ENCODE measurements at places on chromosomes 4 and X.
A peak's percentile ranks its signal among the peaks of the same experiment; 100 is the strongest.

DNA sequence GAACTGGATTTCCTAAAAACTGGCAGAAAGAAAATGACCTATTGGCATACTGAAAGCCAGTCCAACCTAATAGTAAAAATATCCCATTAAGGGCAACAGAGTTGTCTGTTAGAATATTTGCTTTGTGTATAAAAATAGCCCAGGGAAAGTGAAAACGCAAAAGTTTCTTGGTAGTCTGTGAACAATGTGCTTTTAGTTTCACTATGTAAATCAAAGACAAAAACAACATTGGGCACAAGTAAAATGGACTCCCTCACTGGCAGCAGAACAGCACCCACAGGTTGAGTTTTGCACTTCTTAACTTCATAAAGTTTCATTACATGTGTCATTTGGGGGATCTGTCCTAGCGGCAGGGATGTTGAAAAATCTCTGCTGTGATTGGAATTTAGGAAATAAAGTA lies 4.3 kb upstream of the FGG start:
- DNase-seq, result no peak

DNA sequence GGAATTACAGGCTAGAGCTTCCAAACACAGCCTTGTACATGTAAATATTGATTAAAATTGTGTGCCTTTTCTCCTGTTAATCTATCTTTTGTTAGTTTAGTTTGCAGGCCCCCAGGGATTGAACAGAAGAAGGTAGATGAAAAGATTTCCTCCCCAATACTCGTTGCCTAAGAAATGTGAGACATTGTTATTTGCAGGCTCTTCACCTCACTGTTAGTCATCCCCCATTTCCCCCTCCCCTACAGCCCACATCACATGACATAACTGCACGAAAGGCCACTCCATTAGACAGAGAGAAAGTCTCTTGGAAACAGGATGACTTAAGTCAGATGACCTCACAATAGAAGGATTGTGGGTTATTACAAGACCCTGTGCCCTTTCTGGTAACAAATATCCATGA lies 13.3 kb upstream of the MID1 start:
- peak; percentile 22 for DNase-seq

DNA sequence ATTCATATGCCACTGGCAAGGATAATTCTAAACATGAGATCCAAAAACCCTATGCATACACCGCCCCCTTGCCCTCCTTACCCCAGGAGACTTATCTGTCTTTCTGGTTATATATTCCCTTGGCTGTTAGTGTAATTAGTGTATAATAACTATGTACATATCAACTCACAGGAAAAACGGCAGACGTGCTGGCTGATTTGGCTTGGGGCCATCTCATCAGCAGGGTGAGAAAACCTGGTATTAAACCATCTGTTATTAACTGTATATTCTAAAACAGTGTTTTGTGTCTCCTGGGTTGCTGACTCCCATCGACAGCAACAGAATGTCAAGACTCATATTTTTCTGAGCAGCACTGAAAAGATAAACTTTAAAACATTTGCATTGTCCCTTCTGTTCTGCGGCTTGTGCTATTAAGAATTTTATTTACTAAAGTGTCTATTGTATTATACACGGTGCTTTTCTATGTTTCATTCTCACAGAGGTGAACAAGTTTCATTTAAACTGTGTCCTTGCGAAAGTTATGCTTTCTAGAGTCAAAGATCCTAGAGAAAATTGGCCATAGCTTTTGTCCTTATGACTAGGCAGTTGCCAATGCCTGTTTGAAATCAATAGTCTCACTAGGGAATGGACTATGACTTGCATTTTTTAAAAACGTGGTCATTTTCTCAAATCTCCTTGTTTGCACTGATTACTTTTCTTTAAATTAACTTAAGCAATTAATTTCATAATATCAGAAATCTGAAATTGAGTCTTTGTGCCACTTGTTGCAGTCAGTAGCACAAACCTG lies 211.5 kb upstream of the MID1 start:
- DNase-seq, result no peak

DNA sequence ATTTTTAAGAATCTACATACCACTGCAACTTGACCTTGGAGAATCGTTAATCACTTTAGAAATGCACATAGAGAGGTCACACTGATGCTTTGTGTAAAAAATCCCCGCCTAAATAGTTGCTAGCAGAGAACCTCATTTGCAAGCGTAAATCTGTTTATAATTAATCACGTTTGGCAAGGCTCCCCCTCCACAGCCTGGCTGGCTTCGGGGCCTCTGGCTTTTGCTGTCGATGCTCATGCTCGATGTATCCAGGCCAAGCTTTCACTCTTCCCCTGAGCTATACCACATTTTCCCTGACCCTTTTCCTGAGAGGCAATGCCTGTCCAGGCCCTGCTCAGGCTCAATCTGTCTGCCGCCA lies 23.4 kb downstream of the CYTL1 start:
- DNase-seq, result no peak

DNA sequence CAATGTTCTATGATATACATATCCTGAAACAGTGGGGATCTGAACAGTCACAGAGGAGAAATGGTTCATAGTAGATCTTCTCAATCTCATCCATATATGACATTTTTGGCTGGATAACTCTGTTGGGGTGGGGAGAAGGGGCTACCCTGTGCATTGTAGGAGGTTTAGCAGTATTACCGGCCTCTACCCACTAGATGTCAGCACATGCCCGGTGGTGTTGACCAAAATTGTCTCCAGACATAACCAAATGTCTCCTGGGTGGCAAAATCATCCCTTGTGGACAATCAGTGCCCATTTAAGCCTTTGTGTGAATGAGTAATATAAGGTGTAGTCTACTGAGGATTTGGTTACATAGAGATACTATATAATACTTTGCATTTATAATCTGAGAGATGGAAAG lies 89.9 kb downstream of the PLS3 start:
- DNase-seq, result peak; percentile 44

GRCh38 chrX:140975472-140975871 lies 26.9 kb upstream of the SPANXB1 start:
- DNase-seq, result no peak

- no peak for DNase-seq
Observed at GRCh38 chrX:41412261-41413081, 34.7 kb upstream of the NYX start.

- DNase-seq, result no peak
Observed at GRCh38 chrX:123859409-123859845, 426 bp upstream of the XIAP start.

GRCh38 chr4:174119830-174120229 lies 163.6 kb downstream of the FBXO8 start:
- DNase-seq, result no peak

GRCh38 chr4:26803211-26803861 lies 57.3 kb upstream of the STIM2 start:
- DNase-seq, result peak; percentile 55

- no peak for DNase-seq
Observed at GRCh38 chr4:128917781-128918180, 108.3 kb downstream of the JADE1 start.

DNA sequence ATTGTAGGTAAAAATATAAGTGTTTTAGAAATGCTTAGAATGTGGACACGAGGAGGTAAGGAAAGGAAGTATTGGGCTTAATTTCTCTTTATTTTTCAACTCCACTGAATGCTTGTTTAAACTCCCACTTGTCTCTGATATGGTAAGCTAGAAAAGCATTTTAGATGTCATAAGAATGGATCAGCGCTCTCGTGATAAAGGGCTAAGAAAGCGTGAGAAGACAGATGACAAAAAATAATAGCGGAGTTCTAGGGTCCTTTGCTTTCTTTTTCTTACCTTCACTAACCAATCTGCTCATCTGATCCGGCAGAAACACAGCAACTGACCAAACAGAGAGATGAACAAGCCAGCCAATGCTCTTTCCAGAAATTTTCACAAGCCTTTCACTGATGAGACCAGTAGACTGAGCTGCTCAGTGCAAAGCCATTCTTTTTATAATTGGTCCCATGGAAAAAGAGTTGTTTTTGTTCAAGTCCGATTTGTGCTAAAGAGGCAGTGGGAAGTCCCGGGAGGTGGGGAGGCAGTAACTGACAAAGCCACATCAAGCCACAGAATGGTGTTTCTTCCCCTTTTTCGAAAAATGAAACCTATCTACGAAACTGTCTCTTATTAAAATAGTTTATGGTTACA lies at the start of gene TASL:
Gene TASL (minus strand): TSS at position 405 of the 630 bp plus-strand sequence. CDS start 17,411 bp downstream, outside the sequence.
- no peak for DNase-seq

GRCh38 chr4:122661176-122662160 lies 40.6 kb upstream of the IL21 start:
- DNase-seq, result no peak

DNA sequence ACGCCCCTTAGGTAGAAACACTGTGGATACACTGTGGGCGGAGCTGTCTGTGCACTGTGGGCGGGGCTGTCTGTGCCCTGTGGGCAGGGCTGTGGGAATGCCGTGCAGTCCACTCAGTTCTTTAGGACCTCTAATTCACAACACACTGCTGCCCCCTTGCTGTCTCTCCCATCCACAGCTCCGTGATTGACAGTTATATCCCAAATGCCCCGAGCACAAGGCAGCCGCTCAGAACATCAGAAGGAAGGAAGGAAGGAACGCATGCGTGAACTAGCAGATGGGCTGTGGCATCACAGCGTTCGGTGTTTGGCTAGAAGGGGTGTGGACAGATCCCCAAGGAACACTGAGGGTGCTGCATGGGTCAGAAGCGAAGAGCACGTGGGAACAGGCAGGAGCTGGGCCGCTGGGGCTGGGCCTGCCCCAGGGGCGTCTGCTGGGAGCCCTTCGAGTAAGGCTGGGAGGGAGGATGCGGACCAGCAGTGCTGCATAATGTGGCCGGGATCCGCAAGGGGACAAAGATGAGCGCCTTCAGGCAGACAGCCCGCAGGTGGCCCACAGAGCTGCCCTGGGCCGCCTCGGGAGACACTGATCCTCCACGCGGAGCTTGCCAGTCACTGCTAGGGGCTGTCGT lies 29.8 kb downstream of the ACOX3 start:
- DNase-seq, result peak; percentile 95

DNA sequence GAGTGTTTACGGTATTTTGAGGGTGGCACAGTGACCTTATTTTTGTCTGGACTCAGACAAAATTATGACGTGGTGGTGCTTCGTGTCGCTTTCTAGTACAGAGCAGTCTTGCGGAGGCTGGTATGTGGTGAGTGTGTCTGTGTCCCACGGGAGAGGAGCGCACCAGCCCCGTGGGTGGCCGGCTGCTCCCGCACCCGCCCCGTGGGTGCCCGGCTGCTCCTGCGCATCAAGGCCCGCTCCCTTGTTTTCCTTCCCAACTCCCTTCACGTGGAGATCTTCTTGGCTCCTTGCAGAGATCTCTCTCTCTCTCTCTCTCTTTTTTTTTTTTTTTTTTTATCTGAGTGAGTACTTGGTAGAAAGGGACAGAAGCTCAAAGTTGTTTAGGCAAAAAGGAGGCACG lies 12.2 kb upstream of the FAM149A start:
- DNase-seq, result no peak

GRCh38 chr4:57144466-57144865 lies 34.3 kb upstream of the IGFBP7 start:
- DNase-seq, result no peak

DNA sequence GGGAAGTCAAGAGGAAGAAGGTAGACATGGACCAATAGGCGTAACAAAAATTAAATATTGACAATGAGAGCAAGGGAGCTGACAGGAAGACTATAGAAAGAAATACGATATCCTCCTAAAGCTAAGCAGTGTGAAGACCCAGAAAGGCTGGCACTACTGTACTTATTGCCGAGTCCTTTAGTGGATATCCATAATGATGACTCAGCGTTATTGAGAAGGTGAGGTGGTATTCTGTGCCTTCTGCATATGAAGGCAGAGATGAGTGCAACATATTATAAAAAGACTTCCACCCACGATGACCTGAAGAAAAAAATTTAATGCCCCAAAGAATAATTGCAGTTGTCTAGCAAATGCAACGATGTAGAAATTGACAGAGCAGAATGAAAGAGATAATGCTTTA lies 13.0 kb upstream of the MCF2 start:
- DNase-seq, result no peak

DNA sequence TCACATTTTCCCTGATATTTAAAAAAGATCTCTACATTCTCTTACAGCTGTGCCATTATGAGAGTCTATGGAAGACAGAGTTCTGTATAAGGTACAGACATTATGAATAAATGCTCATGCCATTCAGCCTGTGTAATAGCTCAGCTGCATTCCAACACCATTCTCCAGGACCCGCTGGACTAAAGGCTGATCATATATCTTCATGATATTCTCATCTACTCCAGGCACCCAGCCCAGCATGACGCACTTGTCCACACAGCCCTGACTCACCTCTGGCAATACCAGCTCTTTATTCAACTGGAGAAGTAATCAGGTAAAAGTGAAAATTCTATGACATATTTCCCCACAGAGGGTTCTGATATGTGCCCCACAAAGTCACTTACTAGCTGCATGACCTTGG lies 437.5 kb upstream of the FGF16 start:
- DNase-seq, result no peak

GRCh38 chr4:38470735-38471262 lies 193.2 kb upstream of the KLF3 start:
- no peak for DNase-seq
